ENCODE measurements at places on chromosomes 6 and 20.

- no peak for DNase-seq
Observed at GRCh38 chr6:13284646-13285045, 43.7 kb downstream of the TBC1D7 start.

DNA sequence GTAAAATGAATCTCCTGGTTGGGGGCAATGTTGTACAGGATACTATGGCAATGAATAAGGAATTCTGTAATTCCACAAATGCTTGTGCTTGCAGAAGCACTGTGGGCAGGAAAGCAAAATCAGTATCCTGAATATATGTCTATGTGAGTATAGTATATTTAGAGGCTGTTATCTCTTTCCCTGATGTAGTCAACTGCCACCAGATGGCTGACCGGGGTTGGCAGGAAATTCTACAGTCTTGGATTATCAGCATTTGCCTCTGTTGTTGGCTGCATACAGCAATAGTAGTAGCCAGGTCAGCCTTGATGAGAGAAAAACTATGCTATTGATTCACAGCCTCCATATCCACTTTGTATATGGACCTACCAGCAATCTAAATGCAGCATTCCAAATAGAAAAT is 425.1 kb upstream of the JAG1 start:
- no peak for DNase-seq

GRCh38 chr6:127404594-127405178 is 54.5 kb downstream of the KIAA0408 start:
- DNase-seq, result no peak

GRCh38 chr20:57877131-57877824 is 167.5 kb upstream of the PMEPA1 start:
- no peak for DNase-seq

DNA sequence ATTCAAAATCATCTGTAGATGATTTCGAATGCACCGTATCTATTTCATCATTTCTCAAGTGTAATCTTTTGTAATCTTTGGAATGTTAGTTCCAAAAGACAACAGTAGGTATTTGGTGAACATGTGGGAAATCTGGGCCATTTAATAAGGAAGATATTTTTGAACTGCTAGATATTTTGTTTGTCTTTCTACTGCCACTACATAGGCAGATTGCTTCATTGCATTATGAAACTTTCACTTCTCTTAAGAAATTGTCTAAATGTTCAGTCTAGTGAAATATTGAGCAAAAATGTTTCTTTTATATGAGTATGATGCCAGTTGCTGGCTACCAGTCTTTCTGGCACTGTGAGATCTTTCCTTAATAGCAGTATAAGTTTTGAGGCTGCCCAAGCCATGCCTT is 527.8 kb upstream of the RNF217 start:
- DNase-seq, result no peak

- DNase-seq, result no peak
Observed at GRCh38 chr6:77837034-77837784, 184.4 kb downstream of the MEI4 start.

GRCh38 chr6:16849280-16849987 is 88.2 kb upstream of the ATXN1 start:
- no peak for DNase-seq

DNA sequence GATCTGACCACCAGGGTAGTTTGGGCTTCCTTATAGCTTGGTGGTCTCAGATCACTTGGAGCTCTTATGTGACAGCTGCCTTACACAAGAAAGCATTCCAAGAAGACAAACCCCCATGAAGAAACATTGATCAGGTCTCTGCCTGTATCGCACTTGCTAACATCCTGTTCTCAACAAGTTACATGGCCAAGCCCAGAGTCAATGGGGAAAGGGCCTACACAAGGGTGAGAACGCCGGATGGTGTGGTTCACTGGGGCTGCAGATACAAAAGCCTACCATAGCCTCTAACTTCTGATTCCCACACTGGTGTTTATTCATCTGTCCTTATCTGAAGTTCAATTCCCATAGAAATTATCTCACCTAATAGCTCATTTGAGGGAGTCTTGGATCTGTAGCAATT is 235.5 kb downstream of the SYNDIG1 start:
- DNase-seq, result no peak

DNA sequence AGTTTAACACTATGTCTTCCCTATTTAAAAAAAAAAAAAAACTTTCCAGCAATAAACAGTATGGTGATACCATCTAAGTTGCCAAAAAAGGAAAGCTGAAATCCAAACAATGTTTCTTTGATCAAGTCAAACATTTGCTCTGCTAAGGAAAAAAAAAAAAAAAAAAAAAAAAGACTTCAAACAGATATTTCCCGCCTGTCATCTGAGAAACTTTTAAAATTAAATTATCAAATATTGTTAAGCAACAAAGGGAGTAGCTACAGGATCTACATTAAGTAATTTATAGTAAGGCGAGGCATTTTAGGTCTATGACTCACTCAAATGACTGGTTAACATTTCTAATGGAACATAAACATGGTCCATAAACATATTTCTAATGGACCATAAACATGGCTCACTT is 121.2 kb downstream of the DST start:
- DNase-seq, result no peak

GRCh38 chr6:32393665-32394420 is 13.1 kb downstream of the BTNL2 start:
- DNase-seq, result no peak

DNA sequence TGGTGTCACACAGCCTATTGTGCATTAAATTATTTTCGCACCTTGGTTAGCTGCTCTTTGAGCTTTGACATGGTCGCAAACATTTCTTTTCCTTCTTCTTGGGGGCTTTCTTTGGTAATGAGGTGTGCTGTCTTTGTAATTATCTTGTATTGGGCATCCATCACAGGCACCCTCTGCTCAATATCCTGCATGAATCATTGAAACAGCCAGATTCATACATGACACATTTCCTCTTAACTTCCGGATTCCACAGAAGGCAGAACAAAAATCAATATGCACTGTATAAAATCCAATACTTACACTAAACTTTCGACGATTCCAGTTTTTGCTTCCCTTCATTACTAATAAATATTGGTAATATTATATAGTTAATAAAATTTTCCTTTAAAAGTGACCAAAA is 175.6 kb downstream of the SYNE1 start:
- no peak for DNase-seq

GRCh38 chr6:161369339-161369738 is 95.5 kb upstream of the AGPAT4 start:
- no peak for DNase-seq

GRCh38 chr6:155406801-155407200 is 48.8 kb downstream of the NOX3 start:
- no peak for DNase-seq

GRCh38 chr20:46681032-46681854 is 8.0 kb downstream of the TP53RK start:
- DNase-seq, result peak; percentile 63

DNA sequence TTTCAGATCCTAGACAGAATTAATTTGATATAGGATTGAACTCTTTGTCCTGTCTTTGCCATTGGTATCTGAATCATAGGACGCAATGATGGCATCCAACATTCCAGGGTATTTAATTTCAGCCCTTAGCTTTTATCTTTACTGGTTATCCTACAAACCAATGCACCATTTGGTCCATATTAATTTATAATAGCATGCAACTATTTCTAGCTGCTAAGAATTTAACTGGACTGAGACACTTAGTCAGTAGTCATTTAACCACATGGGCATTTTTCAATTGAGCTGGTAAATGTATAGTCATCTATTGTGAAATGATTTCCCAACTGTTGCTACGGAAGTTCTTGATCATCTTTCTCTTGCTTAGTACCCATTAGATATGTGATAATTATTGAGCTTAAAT is 141.1 kb downstream of the CD164 start:
- no peak for DNase-seq

GRCh38 chr6:56023829-56024228 is 148.4 kb upstream of the BMP5 start:
- DNase-seq, result no peak

GRCh38 chr6:116277124-116277523 is 2.6 kb downstream of the TSPYL1 start:
- DNase-seq, result no peak
